Astrocyte (in vitro differentiated cells and primary cell): ENCODE measurements at places on chromosomes 1 and 21. TPM values are rescaled to one million over a fixed set of nuclear protein-coding genes. Genes with fewer than 3 reads are reported as not detected.
A peak's percentile ranks its signal among the peaks of the same experiment; 100 is the strongest.

- H3K4me3 ChIP-seq, result no peak overlapping the region
- peak overlapping the region; percentile 88 for H3K27ac ChIP-seq
- no peaks in the 10 kb centered on the region for H3K36me3 ChIP-seq
- DNase-seq, result peak; percentile 95
- H3K27me3 ChIP-seq, result no peaks in the 10 kb centered on the region
- H3K4me1 ChIP-seq, result peaks cover 8% of the 10 kb centered on the region
Observed at GRCh38 chr1:115251856-115252255, 86.2 kb downstream of the NGF start.

DNA sequence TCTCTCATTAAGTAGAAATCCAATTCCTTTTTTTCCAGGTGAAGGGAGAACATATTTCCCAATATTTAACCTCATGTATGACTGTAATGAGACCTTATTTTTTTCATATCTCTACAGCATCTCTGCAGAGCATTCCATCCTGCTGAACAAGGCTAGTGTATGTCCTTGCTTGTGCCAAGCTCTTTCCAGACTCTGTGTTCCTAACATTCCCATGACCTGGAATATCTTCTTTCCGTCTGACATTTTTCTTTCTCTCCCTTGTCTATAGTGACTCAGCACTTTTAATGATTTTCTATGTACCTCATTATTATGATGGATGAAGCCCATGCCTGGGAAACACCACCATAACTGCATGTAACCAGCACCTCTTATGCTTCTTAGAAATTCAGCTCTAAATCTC is 278.3 kb upstream of the NRIP1 start:
- no peaks in the 10 kb centered on the region for H3K4me1 ChIP-seq
- no peaks in the 10 kb centered on the region for H3K36me3 ChIP-seq
- peak; percentile 70 for DNase-seq

DNA sequence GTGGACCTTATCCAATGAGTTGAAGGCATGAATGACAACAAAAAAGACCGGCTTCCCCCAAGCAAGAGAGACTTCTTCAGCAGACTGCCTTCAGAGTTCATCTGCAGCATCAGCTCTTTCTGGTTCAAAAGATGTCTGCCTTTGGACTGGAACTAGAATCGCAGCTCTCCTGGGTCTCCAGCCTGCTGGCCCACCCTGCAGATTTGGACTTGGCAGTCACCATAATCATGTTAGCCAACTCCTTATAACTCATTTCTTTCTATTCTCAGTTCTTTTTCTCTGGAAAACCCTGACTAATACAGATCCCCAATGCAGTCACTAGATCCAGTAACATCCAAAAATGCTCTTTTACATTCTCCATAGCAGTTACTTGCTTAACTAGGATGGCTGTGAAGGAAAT is 89.2 kb upstream of the MARK1 start:
- no peaks in the 10 kb centered on the region for H3K4me1 ChIP-seq
- no peak for DNase-seq
- no peak overlapping the region for H3K27ac ChIP-seq
- H3K27me3 ChIP-seq, result no peaks in the 10 kb centered on the region

DNA sequence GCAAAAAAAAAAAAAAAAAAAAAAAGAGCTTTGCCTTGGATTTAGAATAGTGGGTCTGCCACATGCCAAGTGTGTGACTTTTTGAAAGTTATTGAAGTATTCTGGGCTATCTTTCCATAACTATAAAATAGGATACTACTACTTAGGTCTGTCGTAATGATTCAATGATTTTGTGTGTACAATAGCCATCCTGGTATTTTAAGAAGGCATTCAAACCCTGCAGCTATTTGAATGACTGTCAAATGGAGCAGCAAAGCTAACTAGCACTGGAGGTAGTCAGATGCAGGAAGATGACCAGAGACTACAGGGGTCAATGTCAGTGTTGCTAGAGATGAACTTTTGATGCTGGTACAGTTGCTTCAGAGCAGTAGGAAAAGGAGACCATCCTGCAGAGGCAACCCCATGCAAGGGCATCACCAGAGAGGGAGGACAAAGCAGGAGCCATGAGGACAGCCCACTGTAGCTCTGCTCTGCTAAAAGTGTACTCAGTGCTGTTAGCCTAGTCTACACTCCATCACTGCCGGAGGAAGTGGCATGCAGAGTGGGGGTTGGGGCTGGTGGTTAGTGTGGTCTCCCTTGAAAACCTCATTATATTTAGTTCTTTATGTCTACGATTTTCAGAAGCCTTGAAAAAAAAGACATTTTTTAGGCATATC is 29.0 kb downstream of the DUSP10 start:
- no peaks in the 10 kb centered on the region for H3K27me3 ChIP-seq
- H3K4me3 ChIP-seq, result no peak overlapping the region
- peaks cover 21% of the 10 kb centered on the region for H3K4me1 ChIP-seq

GRCh38 chr1:39196244-39197215 is 8.0 kb upstream of the MACF1 start:
- peak overlapping the region; percentile 21 for H3K4me3 ChIP-seq
- H3K27me3 ChIP-seq, result no peaks in the 10 kb centered on the region
- H3K36me3 ChIP-seq, result no peaks in the 10 kb centered on the region
- H3K4me1 ChIP-seq, result peaks cover 54% of the 10 kb centered on the region
- peak overlapping the region; percentile 78 for H3K27ac ChIP-seq
- DNase-seq, result peak; percentile 68

DNA sequence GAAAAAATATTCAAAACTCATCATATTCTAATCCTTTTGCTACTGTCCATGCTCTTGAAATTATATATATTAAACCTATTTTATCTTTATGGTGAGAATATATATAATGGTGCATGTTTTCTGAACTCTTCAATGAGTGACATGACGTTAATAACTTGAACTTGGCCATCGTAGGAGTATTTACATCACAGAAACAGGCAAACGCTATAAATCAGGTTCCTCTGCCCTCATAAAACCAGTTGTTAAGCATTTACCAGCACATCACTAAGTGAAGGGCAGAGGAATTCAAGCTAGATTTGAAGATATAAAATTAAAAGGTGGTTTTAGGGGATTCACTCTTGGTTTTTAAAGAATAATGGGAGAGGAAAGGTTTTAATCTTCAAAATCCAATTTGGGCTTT is 20.5 kb downstream of the NID1 start:
- H3K27me3 ChIP-seq, result no peaks in the 10 kb centered on the region
- H3K4me1 ChIP-seq, result no peaks in the 10 kb centered on the region
- no peak overlapping the region for H3K27ac ChIP-seq
- no peak for DNase-seq
- no peak overlapping the region for H3K4me3 ChIP-seq
- H3K36me3 ChIP-seq, result peaks cover 8% of the 10 kb centered on the region

DNA sequence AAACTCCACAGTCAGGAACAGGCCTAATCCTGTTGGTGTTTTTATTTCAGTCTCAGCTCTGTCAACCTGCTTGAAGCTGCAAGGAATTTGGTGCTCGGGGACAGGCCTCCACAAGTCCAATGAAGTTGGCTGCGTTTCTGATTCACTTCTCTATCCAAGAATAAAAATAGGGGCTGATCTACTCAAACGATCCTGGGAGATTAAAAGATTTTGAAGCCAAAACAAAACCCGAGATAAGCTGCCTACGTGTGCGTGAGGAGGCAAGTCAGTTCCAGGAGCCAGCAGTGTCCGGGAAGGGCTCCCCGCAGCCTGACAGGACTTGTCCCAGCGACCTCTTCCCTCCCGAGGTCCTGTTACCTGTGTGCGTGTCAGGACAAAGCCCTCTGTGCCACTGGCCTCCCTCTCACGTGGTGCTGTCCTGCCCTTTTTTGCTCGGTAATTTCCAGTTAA is 98.0 kb downstream of the ETS2 start:
- no peaks in the 10 kb centered on the region for H3K36me3 ChIP-seq
- no peak for DNase-seq
- no peaks in the 10 kb centered on the region for H3K27me3 ChIP-seq
- no peak overlapping the region for H3K27ac ChIP-seq

- H3K4me3 ChIP-seq, result no peak overlapping the region
- H3K27ac ChIP-seq, result no peak overlapping the region
- H3K27me3 ChIP-seq, result no peaks in the 10 kb centered on the region
- no peak for DNase-seq
- H3K4me1 ChIP-seq, result no peaks in the 10 kb centered on the region
Observed at GRCh38 chr1:210144736-210145135, 87.9 kb upstream of the SERTAD4 start.

- no peaks in the 10 kb centered on the region for H3K27me3 ChIP-seq
- no peaks in the 10 kb centered on the region for H3K36me3 ChIP-seq
- H3K4me1 ChIP-seq, result peaks cover under 1% of the 10 kb centered on the region
- H3K4me3 ChIP-seq, result no peak overlapping the region
Observed at GRCh38 chr1:83097715-83098114, 901.2 kb downstream of the TTLL7 start.

DNA sequence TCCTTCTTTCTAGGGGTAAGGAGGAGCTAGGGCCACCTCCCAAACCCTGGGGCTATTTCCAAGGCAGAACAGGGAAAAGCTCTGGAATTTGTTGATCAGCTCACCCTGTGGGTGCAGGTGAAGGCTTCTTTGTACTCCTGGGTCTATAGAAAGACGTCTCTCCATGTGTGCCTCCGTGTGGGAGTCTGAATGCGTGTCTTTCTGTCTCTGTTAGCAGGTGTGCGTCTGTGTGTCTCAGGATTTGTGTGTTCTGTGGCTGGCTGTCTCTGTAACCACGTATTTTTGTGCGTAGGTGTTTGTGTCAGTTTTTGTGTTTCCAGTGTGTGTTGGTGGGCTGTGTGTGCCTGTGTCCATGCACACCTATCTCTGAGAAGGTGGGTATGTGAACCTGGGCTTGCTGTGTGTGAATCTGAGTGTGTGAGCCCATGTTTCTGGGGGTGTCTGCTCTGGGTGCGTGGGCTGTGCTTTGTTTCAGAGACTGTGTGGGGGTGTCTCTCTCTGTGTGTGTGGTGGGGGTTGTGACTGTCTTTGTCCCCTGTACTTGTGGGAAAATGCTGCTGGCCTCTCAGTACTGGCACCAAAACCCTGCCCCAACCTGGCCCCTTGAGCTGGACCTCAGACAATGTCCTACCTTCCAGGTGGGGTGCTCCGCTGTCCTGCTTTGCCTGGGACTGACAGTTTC is 12.7 kb upstream of the ETV3L start:
- peaks cover 3% of the 10 kb centered on the region for H3K27me3 ChIP-seq
- no peak overlapping the region for H3K4me3 ChIP-seq
- peaks cover 4% of the 10 kb centered on the region for H3K4me1 ChIP-seq
- H3K27ac ChIP-seq, result no peak overlapping the region
- H3K36me3 ChIP-seq, result no peaks in the 10 kb centered on the region
- no peak for DNase-seq

- H3K4me1 ChIP-seq, result peaks cover 12% of the 10 kb centered on the region
- no peak overlapping the region for H3K27ac ChIP-seq
- DNase-seq, result no peak
- H3K36me3 ChIP-seq, result no peaks in the 10 kb centered on the region
Observed at GRCh38 chr1:38044221-38045215, 2.1 kb downstream of the POU3F1 start.

DNA sequence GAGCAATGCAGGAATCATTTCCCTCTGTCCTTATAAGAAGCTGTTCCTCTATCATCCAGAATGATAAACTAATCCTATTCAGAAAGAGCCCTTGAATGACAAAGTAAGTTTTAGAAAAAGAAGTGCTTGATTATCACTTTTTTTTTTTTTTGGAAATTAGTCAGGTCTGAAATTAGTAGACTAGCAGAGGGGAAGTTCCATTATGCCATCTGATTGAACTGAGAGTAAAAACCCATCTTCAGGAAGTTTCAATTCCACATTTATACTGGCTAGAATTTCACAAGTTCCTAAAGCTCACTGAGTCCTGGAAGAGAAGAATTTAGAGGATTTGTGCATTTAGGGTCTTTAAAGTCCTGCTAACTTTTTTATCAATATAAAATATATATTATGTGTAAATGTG is 128.8 kb upstream of the COA6 start:
- H3K27me3 ChIP-seq, result no peaks in the 10 kb centered on the region
- H3K4me3 ChIP-seq, result no peak overlapping the region
- no peaks in the 10 kb centered on the region for H3K4me1 ChIP-seq
- H3K27ac ChIP-seq, result no peak overlapping the region

DNA sequence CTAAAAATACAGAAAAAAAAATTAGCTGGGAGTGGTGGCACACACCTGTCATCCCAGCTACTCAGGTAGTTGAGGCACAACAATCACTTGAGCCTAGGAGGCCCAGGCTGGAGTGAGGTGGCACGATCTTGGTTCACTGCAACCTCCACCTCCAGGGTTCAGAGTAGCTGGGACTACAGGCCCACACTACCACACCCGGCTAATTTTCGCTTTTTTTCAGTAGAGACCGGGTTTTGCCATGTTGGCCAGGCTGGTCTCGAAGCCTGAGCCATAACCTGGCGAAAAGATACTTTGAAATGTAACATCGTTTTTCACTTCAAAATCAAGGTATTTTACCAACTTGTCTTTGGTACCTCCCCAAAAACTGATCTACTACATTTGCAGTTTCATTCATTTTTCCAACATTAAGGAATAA is 6.1 kb downstream of the GAS5 start:
- peaks cover 6% of the 10 kb centered on the region for H3K4me1 ChIP-seq
- no peak for DNase-seq
- H3K27me3 ChIP-seq, result no peaks in the 10 kb centered on the region
- peaks cover 47% of the 10 kb centered on the region for H3K36me3 ChIP-seq

- H3K27ac ChIP-seq, result no peak overlapping the region
- H3K27me3 ChIP-seq, result peaks cover 36% of the 10 kb centered on the region
- H3K4me1 ChIP-seq, result peaks cover 3% of the 10 kb centered on the region
- H3K4me3 ChIP-seq, result no peak overlapping the region
- no peaks in the 10 kb centered on the region for H3K36me3 ChIP-seq
Observed at GRCh38 chr1:44512313-44512885, 107.3 kb downstream of the RNF220 start.

- no peak for DNase-seq
- no peaks in the 10 kb centered on the region for H3K4me1 ChIP-seq
- no peak overlapping the region for H3K27ac ChIP-seq
- H3K27me3 ChIP-seq, result no peaks in the 10 kb centered on the region
- no peak overlapping the region for H3K4me3 ChIP-seq
- peaks cover 19% of the 10 kb centered on the region for H3K36me3 ChIP-seq
Observed at GRCh38 chr1:26839339-26839722, 12.8 kb downstream of the ZDHHC18 start.

DNA sequence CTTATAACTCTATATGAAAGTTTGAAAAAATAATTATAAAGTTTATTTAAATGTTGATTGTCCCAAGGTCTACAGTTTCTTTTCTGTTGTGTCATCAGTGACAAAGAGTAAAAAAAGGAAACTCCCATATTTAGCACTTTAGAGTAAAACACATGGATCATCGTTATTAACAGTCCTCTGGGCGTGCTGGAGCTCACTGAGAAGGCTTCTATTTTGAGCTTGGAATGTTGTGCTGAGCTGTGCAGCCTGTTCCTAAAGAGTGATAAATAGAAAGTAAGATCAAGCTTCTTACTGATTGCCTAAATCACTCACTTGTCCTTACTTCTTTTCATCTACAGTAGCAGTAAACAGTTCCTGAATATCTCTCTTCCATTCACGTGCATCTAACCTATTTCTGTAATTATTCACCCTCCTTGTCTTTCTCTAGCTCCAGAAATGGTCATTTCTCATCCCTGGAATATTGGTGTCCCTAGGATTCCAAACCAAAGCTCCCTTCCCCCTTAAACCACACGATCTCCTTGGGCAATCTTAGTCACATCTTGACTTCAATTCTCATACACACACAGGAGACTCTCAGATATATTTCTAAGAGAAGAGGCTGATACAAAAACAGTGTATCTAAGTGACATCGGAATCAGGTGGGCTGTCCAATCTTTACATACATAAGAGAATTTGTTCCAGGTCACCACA is 11.9 kb downstream of the GBP5 start:
- H3K4me1 ChIP-seq, result peaks cover 4% of the 10 kb centered on the region
- no peaks in the 10 kb centered on the region for H3K27me3 ChIP-seq
- no peak overlapping the region for H3K4me3 ChIP-seq
- peak; percentile 23 for DNase-seq
- no peak overlapping the region for H3K27ac ChIP-seq
- H3K36me3 ChIP-seq, result no peaks in the 10 kb centered on the region

The ADORA1 gene
- 2.2 and 5.7 TPM in 2 replicates for total RNA-seq

The ALX3 gene
- total RNA-seq, result not detected in 2 replicates

The CFHR2 gene
- total RNA-seq, result not detected in 2 replicates

The B3GALNT2 gene
- total RNA-seq, result 38.1 and 40.5 TPM in 2 replicates

The SLC22A15 gene
- 10.3 and 12.0 TPM in 2 replicates for total RNA-seq

The FCRLA gene
- total RNA-seq, result 0.38 and 0.45 TPM in 2 replicates

The HCRTR1 gene
- not detected in 2 replicates for total RNA-seq

The GBP1 gene
- 62.5 and 79.6 TPM in 2 replicates for total RNA-seq

The KRTAP19-3 gene
- not detected in 2 replicates for total RNA-seq
